ENCODE measurements at places on chromosomes 6 and 20.

GRCh38 chr6:1418471-1419191 lies 29.3 kb downstream of the FOXF2 start:
- no peak for DNase-seq

GRCh38 chr20:18039063-18039462 lies 18.7 kb downstream of the OVOL2 start:
- no peak for DNase-seq

- DNase-seq = no peak
Observed at GRCh38 chr6:5712349-5713215, 294.1 kb downstream of the NRN1 start.

DNA sequence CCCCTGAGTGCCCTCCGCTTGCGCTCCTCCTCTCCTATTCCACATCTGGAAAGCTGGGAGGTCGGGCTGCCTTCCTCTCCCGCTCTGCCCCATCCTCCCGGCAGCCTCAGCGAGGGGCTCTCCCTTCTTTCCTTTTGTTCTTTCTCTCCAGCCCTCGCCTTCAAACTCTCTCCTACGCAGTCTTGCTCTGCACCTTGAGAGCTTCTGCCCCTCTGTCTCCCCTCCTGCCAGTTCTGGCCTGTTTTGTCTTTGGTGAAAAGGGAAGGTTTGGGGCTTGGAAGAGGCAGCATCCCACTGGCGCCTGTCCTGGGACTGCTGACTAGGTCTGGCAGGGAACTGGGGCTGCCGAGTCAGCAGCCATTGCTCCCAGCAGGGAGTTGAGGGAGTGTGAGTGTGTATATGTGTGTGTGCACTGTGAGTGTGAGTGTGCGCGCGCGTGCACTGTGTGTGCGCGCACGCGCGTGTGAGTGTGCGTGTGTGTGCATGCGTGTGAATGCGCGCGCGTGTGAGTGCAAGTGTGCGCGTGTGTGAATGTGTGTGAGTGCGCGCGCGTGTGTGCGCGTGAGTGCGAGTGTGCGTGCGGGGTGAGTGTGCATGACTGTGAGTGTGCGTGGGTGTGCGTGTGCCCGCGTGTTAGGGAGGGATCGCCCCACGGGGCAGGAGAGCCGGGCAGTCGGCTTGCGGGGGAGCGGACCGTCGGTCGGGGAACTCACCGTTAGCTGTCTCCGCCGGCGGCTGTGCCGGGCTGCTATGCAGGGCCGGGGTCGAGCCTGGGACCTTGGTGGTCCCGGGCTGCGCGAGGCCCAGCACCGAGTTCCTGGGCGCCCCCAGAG lies 523 bp downstream of the CPXM1 start:
- DNase-seq = no peak

DNA sequence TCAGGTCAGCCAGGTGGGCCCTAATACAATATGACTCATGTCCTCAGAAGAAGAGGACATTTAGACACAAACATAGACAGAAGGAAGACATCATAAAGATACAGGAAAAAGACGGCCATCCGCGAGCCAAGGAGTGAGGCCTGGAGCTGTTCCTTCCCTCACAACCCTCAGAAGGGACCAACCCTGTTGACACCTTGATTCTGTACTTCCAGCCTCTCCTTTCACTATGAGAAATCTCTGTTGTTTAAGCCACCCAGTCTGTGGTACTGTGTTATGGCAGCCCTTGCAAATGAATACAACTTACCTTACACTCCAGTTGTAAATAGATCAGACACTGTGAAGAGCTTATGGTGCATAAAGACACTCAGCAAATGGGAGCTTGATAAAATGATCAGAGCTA lies 199.7 kb downstream of the SAMD5 start:
- DNase-seq = no peak

GRCh38 chr6:40956936-40957335 lies 82.1 kb downstream of the UNC5CL start:
- no peak for DNase-seq

- no peak for DNase-seq
Observed at GRCh38 chr20:59678951-59679350, 74.6 kb downstream of the PHACTR3 start.

DNA sequence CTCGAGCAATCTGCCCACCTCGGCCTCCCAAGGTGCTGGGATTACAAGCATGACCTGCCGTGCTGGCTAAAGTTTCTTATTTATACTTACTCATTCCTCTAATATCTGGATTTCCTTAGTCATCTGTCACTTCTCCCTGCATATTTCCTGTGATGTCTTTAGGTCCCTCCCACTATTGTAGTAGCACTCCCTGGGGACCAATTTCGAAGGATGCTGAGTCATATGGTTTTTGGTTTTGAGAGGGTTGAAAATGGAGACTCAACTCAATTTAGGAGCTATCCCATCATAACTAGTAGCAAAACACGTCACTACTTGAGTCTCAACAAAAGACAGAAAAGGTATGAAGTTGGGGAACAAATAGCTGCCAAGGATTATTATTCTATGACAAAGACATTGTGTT lies 20.2 kb downstream of the MCUR1 start:
- DNase-seq = no peak

DNA sequence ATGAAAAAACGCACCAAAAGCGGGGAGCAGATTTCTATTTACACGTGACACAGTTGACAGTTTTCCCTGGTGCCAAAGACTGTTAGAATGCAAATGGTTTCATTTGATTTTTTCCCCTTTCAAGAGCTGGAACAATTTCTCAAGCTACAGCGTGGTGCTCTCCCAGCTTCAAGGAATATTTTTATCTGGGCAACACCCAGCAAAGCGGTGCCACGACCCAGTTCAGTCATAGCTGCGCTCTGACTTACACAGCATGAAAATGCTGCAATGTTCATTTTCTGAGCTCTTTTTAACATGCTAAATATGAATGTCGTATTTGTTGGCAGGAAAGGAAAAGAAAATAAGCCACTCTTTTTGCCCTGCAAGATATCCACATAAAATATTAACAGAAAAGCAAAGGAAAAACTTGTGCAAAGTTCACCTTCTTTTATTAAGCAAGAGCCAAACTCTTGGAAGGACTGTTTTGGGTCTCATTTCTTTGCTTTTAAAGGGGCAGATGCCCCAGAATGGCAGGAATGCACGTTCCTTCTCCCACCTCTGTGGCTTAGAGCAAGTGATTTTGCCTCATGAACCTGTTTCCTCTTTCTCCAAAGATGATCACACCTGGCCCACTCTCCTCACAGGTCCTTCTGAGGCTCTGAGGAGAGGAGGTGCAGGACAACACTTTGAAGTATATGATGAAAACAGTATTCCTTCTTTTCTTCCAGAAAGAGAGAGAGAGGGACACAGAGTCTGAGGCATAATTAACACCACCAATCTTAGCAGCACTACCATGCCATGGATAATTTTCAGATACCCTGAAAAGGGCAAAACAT lies 47.0 kb downstream of the TTI1 start:
- no peak for DNase-seq

DNA sequence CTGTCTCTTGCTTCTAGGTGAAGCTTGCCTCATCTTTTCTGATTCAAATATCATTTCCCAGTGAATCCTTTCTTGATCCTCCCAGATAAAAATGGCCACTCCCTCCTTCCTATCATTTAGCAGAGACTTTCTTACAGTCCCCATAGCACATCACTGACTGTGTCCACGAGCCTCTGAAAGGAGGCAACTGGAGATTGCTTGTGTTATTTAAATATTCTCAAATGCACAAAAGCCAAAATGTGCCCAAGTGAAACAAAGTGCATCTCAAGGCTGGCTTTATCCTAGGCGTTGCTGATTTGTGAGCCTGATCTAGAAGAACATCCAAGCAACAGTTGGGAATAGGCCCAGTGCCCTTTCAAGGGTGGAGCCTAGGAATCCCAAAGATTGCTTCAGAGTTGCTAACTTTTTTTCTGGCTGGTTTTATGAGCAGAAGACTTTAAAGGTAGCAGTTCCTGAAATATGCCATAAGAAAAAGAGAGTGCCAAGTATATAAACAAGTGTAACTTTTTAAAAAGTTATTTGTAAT lies 393.6 kb downstream of the CD83 start:
- DNase-seq = no peak
